ENCODE measurements at places on chromosomes 16 and 17.

DNA sequence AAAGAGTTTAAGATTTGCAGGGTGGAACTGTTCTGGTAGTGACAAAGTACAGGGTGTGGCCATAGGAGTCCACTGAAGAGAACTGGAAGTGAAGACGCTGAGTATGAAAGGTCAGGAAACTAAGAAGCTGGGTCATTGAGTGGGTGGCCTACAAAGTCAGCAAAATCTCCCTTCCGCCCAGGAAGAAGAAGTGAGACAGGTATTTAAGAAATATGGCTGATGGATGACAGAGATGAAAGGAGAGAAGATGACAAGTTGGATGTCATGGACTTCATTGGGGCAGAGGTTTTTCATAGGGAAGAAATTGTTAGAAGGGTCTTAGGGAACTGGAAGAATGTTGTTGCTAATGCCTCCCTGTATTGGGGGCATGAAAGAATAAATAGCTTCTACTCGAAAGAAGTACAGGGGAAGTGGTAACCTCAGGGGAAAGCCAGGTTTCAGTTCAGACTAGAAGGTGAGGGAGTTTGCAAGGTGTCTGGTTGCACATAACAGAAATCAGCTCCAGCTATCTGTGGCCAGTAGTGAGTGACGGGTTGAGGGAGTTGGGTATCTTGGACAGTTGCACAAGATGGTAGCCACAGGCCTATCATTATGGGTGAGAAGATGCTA lies 33.6 kb upstream of the MED13 start:
- DNase-seq, result no peak

DNA sequence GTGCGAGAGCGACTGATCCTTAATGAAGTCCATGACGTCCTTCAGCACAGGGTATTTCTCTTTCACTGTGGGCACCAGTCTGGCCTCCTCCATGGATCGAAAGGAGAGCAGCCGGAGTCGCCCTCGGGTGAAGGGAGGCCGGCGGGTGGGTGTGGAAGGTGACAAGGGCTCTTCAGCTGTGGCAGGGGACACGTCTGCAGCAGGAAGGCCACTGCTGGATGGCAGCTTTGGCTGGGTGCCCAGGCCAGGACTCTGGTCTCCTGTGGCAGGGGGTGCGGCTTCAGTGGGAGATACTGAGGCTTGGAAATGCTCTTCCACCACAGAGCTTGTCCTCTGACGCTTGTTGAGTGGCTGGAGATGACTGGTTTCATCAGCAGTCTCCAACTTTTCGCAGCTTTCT lies 78.5 kb downstream of the ZZEF1 start:
- no peak for DNase-seq

DNA sequence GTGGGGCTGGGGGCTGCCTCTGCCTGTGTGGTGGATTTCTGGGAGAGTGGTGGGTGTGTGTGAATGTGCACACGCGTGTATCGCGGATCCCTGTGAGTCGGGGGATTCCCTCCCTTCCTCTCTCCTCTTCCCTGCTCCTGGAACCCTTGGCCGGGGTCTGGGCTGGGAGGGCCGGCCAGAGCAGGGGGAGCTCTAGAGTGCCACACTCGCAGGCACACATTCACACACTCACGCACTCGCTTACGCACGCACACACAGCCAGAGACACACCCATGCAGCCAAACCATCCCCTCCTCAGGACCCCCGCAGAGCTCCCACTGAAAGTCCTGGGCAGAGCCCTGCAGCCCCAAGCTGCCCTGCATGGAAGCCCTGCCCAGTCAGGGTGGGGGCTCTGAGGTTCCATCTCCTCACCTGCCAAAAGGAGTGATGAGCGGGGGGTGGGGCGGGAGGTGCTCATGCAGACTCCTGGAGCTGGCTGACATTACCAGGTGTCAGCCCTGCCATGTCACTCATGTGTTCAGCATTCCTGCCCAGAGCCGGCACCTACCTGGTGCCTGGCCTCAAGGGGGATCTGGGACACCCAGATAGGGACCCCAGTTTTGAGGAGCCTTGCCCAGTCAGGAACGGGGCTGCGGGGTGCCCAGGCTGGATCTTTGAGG lies 1.9 kb downstream of the NECAB2 start:
- DNase-seq, result no peak

GRCh38 chr16:68242926-68243858 lies 2.0 kb upstream of the PLA2G15 start:
- no peak for DNase-seq

DNA sequence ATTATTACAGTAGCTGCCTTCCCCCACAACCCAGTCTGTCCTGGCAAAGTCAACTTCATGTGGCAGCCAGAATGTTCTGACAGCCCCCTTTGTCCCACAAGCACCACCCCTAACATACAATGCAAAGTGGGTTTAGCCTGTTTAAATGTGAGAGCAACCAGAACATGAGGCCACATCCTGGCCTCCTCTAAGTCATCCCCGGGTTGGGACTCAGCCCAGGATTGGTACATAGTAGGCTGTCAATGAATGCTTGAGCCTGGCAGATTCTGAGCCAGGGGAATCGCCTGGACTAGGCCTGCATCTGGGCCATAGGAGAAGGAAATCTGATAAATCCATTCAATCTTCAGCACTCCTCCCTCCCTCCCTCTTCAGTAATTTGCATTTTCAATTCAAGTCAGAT lies 4.3 kb upstream of the ITGA3 start:
- no peak for DNase-seq

- DNase-seq, result no peak
Measured at GRCh38 chr16:85600078-85600477, 13.0 kb upstream of the GSE1 start.

- no peak for DNase-seq
Measured at GRCh38 chr16:67537270-67537635, 8.6 kb downstream of the RIPOR1 start.

DNA sequence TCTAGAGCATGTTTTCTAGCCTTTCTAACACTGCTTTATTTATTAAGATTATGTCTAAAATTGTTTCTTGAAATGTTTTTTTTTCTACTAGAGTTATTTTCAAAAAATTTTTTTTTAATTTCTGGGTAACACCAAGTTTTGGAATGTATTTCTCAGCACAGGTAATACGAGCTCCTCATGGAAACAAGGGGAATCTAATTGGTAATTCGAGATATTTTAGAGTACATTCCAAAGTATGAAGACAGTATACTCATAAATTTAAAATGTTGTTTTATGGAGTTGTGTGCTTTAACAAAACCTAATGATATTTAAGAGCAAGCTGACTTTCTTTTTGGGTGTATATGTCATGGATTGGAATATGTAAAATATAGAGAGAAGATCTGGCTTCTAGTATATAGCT lies 42.4 kb downstream of the OMG start:
- DNase-seq, result no peak

GRCh38 chr17:82542439-82542838 lies 22.9 kb downstream of the FOXK2 start:
- no peak for DNase-seq

GRCh38 chr17:15274017-15274416 lies 8.9 kb upstream of the PMP22 start:
- no peak for DNase-seq

DNA sequence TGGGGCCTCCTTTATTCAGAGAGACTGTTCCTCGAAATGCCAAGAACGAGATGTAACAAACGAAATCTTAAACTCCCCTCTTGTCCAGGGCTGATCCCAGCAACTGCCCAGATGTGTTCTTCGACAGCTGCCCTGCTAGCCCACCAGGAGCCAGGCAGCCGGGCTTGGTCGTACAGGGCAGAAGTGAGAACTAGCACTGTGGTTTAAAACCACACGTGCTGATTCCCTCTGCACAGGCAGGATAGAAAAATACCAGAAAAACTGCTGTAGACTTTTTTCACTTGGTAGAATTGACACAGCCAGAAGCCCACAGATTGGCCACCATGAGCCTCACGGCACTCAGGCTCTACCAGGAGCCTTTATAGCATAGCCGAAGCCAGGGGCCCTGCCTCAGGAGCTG lies 33.1 kb downstream of the PLD6 start:
- no peak for DNase-seq

DNA sequence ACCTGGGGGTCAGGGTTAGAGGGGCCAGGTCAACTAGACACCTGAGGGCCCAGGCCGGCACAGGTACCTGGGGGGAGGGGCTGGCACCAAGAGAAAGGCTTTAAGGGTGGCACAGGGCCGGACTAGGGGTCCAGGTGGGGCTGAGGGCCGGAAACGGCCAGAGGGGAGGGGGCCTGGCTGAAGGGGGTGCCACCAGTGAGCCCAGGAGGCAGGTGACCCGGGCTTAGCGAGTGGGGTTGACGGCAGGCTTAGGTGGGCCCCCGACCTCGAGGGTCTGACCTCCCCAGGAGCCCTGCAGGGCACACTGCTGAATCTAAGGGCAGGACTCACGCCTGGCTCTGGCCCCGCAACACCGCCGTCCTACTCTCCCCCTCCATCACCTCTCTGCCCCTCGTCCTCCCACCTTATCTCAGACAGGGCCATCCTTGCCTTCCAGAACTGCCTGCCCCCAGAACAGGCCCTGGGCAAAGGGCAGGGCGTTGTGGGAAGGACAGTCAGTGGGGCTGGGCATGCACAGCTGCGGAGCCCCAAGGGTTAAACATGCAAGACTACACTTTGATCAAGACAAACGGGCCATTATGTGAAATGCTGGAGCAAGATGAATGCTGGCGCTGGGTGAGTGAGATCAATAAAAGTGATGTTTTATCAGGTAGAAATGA lies 44.4 kb downstream of the ACTG1 start:
- no peak for DNase-seq

DNA sequence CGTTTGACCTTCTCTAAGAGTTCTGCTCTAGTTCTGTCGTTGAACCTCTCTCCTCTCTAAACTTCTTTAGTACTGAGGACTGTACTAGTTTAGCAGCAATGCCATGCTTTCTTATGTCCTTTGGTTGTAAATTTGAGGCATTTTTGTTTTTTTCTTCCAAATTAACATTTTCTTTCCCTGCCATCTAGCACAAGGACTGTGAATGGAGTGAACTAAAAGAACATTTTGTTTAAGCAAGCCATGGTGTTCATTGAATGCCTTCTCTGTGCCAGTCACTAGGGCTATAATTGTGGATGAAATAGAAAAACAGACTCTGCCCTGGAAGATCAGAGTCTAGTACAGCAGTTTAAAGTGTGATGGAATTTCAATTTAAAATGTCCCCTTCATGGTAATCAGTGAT lies 137.9 kb downstream of the FTO start:
- no peak for DNase-seq

DNA sequence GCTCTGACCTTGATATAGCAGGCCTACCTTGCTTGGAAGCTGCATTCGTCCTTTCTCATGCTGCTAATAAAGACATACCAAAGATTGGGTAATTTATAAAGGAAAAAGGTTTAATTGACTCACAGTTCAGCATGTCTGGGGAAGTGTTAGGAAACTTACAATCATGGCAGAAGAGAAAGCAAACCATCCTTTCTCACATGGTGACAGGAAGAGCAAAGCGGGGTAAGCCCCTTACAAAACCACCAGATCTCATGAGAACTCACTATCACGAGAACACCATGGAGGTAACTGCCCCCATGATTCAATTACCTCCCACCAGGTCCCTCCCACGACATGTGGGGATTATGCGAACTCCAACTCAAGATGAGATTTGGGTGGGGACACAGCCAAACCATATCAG lies 6.0 kb upstream of the MAPT start:
- DNase-seq, result no peak

GRCh38 chr17:79593205-79593604 lies 17.6 kb downstream of the RBFOX3 start:
- DNase-seq, result no peak
